ENCODE measurements at places on chromosomes 4 and X.

- no peak for DNase-seq
Measured at GRCh38 chrX:23737413-23737812, 5.7 kb downstream of the ACOT9 start.

- DNase-seq = peak; percentile 43
Measured at GRCh38 chr4:99816545-99817308, at the start of gene DAPP1. Gene DAPP1, plus strand, starts transcription at chr4:99816827. Its CDS starts 87 bp downstream, at chr4:99816914.

DNA sequence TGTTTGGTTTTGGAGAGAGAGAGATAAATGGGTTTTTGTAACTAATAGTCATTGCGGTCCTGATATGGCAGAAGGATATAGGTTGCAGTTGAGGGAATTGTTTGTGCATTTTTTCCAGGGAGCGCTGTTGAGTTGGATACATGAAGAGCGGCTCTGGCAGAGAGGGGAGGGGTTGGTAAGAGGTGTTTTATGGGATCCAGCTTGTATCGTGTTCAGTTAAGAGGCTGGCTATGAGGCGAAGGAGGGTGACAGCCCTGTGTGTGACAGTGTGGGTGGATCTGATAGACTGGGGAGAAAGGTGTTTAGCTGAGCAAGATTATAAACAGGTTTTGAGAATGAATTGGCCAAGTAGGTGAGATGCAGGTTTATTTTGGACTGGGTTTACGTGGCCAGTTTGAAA lies 1.5 kb downstream of the SPANXN4 start:
- no peak for DNase-seq

DNA sequence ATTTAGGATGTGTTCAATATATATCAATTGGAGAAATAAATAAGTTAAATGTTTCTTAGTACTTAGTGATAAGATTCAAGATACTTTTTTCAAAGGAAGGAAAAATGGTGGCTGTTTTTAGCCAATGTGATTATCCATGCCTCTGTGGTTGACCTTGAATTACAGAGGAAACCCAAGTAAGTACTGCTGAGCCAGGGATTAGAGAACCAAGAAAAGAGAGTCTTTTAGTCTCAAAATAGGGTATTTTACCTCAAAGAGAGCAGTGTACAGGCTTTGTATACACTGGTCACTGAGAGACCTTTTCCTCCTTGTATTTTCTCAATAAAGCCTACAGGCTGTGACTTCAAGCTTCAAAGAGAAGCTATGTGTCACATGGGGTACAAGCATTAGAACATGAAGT lies 1075.3 kb downstream of the ADGRL3 start:
- DNase-seq = no peak
